Right lobe of liver (tissue), 6 donors: ENCODE measurements at places on chromosomes 7 and 10. TPM values are rescaled to one million over a fixed set of nuclear protein-coding genes. Genes with fewer than 3 reads are reported as not detected.

The SAP25 gene
- total RNA-seq: not detected

The RBM17 gene
- total RNA-seq: 31.1 TPM

DNA sequence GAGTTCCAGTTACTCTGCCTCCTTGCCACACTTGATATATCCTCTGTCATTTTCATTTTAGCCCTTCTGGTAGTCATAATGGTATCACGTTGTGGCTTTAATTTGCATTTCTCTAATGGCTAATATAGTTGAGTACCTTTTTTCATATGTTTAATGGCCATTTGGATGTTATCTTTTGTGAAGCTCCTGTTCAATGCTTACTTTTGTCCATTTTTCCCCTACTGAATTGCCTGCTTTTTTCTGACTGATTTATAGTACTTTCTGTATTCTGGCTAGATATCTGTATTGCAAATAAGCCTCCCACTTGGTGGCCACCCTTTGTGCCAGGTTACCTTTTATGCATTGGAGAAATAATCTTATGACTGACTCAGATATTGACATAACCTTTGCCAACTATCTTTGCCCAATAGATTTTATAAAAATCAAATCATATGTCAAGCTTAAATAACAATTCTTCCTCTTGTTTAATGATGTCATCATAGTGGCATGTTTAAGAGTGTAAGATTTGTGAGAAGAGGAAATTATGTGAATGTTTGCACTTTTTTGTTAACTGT is 50.6 kb downstream of the PRPF18 start:
- H3K4me3 ChIP-seq: no peak overlapping the region
- H3K4me1 ChIP-seq: no peaks in the 10 kb centered on the region
- no peaks in the 10 kb centered on the region for H3K27me3 ChIP-seq
- no peak for DNase-seq
- H3K27ac ChIP-seq: no peak overlapping the region

GRCh38 chr7:92953657-92954056 is 117.3 kb upstream of the CDK6 start:
- no peaks in the 10 kb centered on the region for H3K27me3 ChIP-seq
- H3K27ac ChIP-seq: no peak overlapping the region
- H3K36me3 ChIP-seq: no peaks in the 10 kb centered on the region
- DNase-seq: no peak
- H3K4me3 ChIP-seq: no peak overlapping the region
- H3K4me1 ChIP-seq: no peaks in the 10 kb centered on the region

- H3K27ac ChIP-seq: no peak overlapping the region
- H3K27me3 ChIP-seq: no peaks in the 10 kb centered on the region
- H3K36me3 ChIP-seq: no peaks in the 10 kb centered on the region
Measured at GRCh38 chr7:156998988-156999957, 11.2 kb downstream of the MNX1 start.

DNA sequence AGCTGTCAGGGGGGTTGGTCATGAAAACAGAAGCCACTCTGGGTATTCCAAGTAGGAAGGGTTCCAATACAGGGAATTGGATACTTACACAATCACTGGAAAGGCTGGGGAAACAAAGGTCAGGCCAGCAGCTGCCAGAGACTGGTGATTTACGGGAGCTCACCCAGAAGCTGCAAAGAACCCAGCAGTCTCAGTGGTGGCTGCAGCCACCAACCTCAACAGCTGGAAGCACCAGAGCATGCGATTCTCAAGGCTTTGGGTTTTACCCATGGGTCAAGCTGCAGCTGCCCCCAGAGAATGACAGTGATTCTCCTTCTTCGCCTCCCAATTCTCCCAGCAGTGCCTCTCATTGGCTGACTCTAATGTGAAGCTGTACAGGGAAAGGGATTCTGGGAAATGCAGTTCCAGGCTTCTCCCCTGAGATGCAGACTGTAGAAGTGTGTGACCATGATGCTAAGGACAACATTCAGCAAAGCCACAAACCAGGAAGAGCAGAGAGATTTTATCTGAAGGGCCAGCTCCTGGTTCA is 107.2 kb upstream of the TCF7L2 start:
- no peaks in the 10 kb centered on the region for H3K27me3 ChIP-seq
- DNase-seq: peak; percentile 61
- H3K36me3 ChIP-seq: no peaks in the 10 kb centered on the region
- H3K27ac ChIP-seq: peak overlapping the region; percentile 96
- no peaks in the 10 kb centered on the region for H3K4me1 ChIP-seq

GRCh38 chr7:82044497-82045080 is 274.7 kb upstream of the HGF start:
- H3K27ac ChIP-seq: no peak overlapping the region
- H3K36me3 ChIP-seq: no peaks in the 10 kb centered on the region
- no peaks in the 10 kb centered on the region for H3K27me3 ChIP-seq

DNA sequence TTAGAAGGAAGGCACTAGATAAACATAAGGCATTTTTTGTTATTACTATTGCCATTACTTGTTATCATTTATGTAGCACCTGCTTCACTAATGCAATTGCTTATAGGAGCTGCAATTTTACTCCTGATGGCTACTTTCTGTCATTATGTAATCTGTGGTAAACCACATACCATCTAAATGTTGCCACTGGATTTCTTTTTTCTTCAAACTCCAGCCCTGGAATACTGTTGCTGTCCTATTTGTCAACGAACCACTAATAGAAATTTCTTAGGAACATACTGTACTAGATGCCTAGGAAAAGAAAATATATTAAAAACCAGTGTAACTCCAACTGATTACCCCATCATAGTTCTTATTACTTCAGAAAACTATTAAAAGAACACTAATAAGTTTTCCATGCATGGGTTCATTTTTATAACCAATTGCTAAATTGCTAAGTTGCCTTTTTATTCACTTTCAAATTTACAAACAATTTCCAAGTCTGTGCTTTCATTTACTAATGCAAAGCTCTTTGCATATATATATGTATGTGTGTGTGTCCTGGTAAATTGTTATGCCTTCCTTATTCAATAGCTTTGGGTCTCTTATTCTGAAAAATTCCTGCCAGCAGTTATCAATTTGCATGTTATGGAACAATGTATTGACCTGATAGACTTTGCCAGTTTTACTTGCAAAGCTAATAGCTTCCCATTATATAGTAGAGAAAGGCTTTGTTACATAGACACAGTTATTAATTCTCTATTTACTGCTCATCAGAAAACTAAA is 287.4 kb downstream of the EXOC4 start:
- H3K27me3 ChIP-seq: no peaks in the 10 kb centered on the region
- H3K36me3 ChIP-seq: no peaks in the 10 kb centered on the region
- DNase-seq: no peak
- H3K27ac ChIP-seq: no peak overlapping the region
- H3K4me1 ChIP-seq: no peaks in the 10 kb centered on the region
- H3K4me3 ChIP-seq: no peak overlapping the region

GRCh38 chr7:131161103-131161502 is 166.6 kb upstream of the MKLN1 start:
- no peak overlapping the region for H3K4me3 ChIP-seq
- no peak overlapping the region for H3K27ac ChIP-seq
- no peaks in the 10 kb centered on the region for H3K36me3 ChIP-seq
- no peaks in the 10 kb centered on the region for H3K27me3 ChIP-seq
- no peaks in the 10 kb centered on the region for H3K4me1 ChIP-seq
- no peak for DNase-seq

DNA sequence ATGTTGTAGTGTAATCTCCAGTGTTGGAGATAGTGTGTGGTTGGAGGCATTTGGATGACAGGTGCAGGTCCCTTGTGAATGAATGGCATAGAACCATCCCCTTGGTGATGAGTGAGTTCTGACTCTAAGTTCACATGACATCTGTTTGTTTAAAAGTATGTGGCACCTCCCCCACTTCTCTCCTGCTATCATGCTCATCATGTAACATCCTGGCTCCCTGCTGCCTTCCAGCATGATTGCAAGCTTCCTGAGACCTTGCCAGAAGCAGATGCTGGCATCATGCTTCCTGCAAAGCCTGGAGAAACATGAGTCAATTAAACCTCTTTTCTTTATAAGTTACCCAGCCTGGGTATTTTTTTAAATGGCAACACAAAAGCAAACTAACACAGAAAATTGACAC is 499.0 kb upstream of the SEMA3D start:
- H3K36me3 ChIP-seq: no peaks in the 10 kb centered on the region
- no peak for DNase-seq
- no peak overlapping the region for H3K27ac ChIP-seq
- H3K4me1 ChIP-seq: no peaks in the 10 kb centered on the region

The C7orf33 gene
- not detected for total RNA-seq
